ENCODE measurements at places on chromosomes 1 and 21.

DNA sequence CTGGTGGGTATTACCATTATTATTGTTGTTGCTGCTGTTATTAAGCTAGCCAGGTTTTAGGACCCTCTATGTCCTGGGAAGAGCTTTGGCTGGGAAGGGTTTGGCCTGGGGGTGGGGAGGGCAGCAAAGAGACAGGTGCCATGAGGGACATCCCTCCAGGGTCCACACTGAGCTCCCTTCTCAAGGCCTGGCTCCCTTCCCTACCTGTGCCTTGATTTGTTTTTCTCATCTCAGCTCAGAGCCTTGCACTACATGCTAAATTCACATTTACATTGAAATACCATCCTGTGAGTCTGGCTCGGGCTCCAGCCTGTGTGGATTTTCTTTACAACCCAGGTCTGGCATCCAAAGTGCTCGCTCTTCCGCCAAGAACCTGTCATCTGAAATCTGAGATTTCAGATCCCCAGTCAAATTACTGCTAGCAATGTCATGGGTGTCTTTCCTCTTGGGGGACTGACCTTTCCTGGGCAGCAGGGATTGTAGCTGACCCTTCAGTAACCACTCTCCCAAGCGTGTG is 536.3 kb downstream of the PTPRU start:
- no peak for DNase-seq
- no peaks in the 10 kb centered on the region for H3K27me3 ChIP-seq
- no peaks in the 10 kb centered on the region for H3K4me1 ChIP-seq
- H3K4me3 ChIP-seq: no peak overlapping the region

DNA sequence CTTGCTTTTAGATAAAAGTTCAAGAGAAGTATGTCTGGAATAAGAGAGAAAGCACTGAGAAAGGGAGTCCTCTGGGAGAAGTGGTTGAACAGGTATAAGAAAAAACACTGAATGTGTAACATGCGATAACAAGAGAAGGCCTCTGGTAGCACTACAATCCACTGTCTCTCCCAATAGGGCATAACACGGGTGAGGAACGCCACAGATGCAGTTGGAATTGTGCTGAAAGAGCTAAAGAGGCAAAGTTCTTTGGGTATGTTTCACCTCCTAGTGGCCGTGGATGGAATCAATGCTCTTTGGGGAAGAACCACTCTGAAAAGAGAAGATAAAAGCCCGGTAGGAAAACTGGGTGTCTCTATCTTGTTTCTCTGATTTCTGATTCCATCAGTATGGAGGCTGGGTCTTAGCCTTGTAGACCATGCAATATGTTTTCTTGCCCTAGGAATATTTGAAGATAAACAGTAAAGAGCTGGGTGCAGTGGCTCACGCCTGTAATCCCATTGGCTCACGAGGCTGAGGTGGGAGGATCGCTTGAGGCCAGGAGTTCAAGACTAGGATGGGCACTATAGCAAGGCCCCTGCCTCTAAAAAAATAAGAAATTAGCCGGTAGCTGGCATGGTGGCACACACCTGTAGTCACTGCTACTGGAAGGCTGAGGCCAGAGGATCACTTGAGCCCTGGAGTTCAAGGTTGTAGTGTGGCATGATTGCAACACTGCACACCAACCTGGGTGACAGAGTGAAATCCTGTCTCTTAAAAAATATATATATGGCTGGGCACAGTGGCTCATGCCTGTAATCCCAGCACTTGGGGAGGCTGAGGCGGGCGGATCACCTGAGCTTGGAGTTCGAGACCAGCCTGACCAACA is 40.4 kb downstream of the DAP3 start:
- no peaks in the 10 kb centered on the region for H3K27me3 ChIP-seq
- DNase-seq: peak; percentile 29
- no peaks in the 10 kb centered on the region for H3K4me1 ChIP-seq
- H3K4me3 ChIP-seq: no peak overlapping the region
- H3K27ac ChIP-seq: no peak overlapping the region

DNA sequence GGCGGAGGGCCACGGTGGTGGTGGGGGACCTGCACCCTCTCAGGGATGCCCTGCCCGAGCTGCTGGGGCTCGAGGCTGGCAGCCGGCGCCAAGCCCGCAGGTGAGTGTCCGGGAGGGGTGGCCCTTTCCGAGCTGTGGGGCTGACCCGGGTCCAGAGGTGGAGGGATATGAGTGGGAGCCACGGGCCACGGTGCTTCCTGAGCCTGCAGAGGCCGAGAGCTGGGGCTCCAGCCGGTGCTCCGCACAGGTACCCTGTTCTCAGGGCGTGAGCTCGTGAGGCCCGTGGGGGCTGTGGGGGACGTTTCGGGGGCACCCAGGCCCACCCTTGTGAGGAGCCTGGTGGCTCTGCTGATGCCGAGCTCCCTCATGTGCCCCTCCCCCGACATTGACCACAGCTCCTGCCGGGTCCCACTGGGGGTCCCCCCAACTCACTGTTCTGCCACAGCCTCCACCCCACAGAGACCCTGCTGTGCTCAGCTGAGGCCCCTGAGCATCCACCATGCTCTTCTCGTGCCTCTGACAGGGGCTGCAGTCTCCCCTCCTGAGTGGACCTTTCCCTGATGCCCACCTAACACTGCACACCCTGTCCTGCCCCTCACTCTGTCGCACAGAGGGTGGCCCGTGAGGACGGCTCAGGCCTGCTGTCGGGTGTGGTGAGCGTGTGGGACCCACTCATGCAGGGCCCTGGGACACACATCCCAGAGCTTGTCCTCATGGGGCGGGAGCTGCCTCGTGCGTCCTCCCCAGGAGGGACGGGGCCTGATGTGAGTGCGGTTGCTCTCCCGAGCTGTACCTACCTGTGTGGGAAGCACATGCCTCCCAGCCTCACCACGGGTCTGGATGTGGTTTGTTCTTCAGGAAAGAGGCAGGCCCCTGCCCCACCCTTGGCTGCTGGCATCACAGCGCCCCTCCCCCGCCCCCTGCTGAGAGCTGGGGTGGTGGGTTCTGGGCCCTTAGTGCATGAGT is 27.5 kb downstream of the SLX9 start:
- no peak for DNase-seq
- H3K36me3 ChIP-seq: no peaks in the 10 kb centered on the region
- no peak overlapping the region for H3K4me3 ChIP-seq
- H3K4me1 ChIP-seq: peaks cover 10% of the 10 kb centered on the region
- H3K27ac ChIP-seq: no peak overlapping the region

DNA sequence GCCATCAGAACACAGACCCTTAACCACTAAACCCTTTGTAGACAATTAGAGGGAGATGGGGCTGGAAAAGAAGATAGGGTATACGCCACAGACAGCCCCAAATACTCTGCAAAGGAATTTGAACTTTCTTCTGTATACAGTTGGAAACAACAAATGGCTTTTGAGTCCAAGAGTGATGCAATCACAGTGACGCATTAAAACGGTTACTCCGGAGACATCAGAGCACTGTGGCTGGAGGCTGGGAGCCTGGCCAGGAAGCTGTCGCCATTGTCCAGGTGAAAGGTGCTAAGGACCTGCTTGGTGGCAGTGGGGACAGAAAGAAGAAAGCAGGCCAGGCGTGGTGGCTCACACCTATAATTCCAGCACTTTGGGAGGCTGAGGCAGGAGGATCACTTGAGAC is 4.2 kb downstream of the FLAD1 start:
- DNase-seq: no peak
- H3K27me3 ChIP-seq: no peaks in the 10 kb centered on the region
- H3K4me3 ChIP-seq: no peak overlapping the region

- no peak overlapping the region for H3K4me3 ChIP-seq
- no peak for DNase-seq
- H3K36me3 ChIP-seq: no peaks in the 10 kb centered on the region
- H3K27ac ChIP-seq: no peak overlapping the region
- H3K27me3 ChIP-seq: no peaks in the 10 kb centered on the region
Observed at GRCh38 chr1:30120245-30121000, 603.0 kb downstream of the MATN1 start.

DNA sequence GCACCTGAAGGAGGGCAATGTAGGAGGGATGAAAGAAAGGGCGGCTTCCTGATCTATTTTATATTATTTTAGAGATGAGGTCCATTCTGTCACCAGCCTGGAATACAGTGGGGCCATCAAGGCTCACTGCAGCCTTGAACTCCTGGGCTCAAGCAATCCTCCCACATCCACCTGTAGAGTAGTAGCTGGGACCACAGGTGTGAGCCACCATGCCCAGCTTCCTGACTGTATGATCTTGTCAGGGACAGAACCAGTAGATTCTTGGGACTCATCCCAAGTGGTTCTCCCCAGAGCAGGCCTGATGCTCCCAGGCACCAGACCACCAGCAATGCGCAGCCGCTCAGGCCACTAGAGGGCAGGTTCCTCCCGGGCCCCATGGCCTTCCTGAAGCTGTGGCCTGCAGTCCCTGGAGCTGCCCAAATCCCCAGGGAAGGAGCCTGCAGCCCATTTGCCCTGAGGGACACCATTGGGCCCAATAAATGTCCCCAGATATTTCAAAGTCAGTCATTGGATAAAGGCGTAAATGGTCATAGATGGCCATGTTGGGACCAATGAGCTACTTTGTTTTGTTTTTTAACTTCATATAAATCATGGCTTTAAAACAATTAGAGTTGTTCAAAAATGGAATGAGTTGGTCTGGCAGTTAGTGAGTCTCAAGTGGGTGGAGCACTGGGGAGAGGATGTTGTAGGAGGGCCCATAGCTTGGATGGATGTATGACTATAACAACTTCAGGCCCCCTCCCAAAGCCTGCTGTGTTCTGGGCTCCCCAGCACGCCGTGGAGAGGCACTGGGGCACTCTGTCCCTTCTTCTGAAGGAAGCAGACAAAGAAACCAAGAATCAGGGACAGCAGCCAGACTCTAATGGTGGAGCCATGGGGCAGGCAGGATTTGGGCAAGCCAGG is 44.7 kb upstream of the GOLT1A start:
- no peak overlapping the region for H3K4me3 ChIP-seq
- peak; percentile 72 for DNase-seq
- H3K27me3 ChIP-seq: no peaks in the 10 kb centered on the region

GRCh38 chr1:201634261-201634660 is 95.3 kb downstream of the NAV1 start:
- H3K27ac ChIP-seq: no peak overlapping the region
- no peak overlapping the region for H3K4me3 ChIP-seq
- no peaks in the 10 kb centered on the region for H3K4me1 ChIP-seq
- H3K36me3 ChIP-seq: no peaks in the 10 kb centered on the region
- no peaks in the 10 kb centered on the region for H3K27me3 ChIP-seq
- no peak for DNase-seq

- H3K4me3 ChIP-seq: no peak overlapping the region
- no peak for DNase-seq
- H3K36me3 ChIP-seq: no peaks in the 10 kb centered on the region
- no peaks in the 10 kb centered on the region for H3K27me3 ChIP-seq
- no peak overlapping the region for H3K27ac ChIP-seq
Observed at GRCh38 chr1:118692143-118692542, 296.0 kb downstream of the TBX15 start.

GRCh38 chr1:36411674-36412648 is 14.3 kb upstream of the LSM10 start:
- H3K4me3 ChIP-seq: no peak overlapping the region
- H3K36me3 ChIP-seq: no peaks in the 10 kb centered on the region
- H3K27ac ChIP-seq: no peak overlapping the region
- H3K27me3 ChIP-seq: no peaks in the 10 kb centered on the region
- no peak for DNase-seq
- no peaks in the 10 kb centered on the region for H3K4me1 ChIP-seq

DNA sequence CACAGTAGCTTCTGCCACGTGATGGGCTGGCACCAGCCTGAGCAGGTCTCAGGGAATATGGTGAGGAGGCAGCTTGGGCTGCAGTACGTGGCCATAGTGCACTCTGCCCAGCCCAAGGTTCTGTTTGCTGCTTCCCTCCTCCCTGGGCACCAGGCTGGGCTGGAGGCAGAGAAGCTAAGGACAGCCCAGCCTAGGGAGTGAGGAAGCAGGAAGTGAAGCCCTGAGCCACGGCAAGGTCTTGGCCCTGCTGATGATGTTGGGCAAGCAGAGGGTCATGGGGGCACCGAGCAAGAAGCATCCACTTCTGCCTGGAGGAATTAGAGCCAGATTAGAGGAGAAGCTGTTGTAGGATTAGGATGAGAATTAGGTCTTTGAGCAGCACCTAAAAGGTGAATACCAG is 326.7 kb upstream of the VAMP3 start:
- no peaks in the 10 kb centered on the region for H3K36me3 ChIP-seq
- H3K4me1 ChIP-seq: no peaks in the 10 kb centered on the region
- no peak overlapping the region for H3K27ac ChIP-seq
- no peaks in the 10 kb centered on the region for H3K27me3 ChIP-seq
- H3K4me3 ChIP-seq: no peak overlapping the region

DNA sequence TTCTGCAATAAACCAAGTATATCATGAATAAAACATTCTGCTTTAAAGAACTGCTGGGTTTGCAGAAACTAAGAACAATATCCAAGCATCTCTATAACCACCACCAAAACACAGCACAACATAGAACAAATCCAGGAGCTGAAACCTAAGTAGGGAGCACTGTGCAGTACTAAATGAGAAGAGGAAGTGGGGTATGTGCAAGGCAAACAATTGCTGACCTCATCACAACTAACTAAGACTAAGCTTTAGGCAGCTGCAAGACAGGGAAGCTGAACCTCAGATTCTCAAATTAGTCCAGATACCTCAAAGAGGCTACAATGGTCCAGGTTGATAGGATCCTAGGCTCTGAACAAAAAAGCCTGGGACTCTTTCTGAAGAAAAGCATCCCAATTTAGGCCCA is 172.6 kb downstream of the SLC44A5 start:
- H3K27me3 ChIP-seq: no peaks in the 10 kb centered on the region
- H3K27ac ChIP-seq: no peak overlapping the region
- H3K4me3 ChIP-seq: no peak overlapping the region
- no peaks in the 10 kb centered on the region for H3K4me1 ChIP-seq

DNA sequence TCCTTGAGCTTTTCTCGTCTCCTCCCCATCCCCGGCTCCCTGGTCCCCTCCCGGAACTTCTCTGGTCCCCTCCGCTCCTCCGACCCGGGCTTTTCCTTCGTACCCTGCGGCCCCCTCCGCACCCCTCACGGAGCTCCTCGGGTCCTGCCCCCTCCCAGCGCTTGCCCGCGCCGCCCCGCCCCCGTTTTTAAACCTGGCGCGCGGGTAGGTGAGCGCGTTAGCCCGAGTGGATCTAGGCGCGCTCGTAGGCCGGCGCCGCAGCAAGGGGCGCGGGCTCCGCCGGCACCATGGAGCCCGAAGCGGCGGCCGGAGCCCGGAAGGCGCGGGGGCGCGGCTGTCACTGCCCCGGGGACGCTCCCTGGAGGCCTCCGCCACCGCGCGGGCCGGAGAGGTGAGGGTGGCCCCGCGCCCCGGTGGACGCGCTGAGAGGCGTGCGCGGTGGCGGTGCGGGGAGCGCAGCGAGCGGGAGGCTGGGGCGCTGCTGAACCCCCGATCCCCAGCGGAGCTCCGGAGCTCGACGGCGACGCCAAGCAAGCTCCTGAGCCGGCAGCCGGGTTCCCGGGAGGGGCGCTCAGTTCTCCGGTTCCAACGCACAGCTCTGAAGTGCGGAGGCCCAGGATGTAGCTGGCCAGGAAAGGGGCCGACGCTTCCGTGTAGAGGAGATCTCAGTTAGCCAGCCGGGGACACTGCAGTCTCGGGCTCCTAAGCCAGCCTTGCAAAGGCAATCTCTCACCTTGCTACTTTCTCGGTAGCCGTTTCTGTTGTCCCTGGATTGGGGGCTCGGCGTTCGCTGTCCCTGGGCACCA is at the start of gene RIPPLY3:
TSS of gene RIPPLY3 (plus strand) at position 217 of the 806 bp plus-strand sequence. CDS start at position 288, 71 bp downstream.
- H3K4me3 ChIP-seq: peak within 1 kb of the TSS; percentile 35
- no peak within 1 kb of the TSS for H3K27ac ChIP-seq
- no peak for DNase-seq

GRCh38 chr1:159890390-159890789 is 9.6 kb downstream of the CFAP45 start:
- no peak for DNase-seq
- H3K27me3 ChIP-seq: no peaks in the 10 kb centered on the region
- no peak overlapping the region for H3K4me3 ChIP-seq
- H3K4me1 ChIP-seq: no peaks in the 10 kb centered on the region
